Left kidney (tissue), 8 donors: ENCODE measurements at places on chromosomes 16 and 17. TPM values are rescaled to one million over a fixed set of nuclear protein-coding genes. Genes with fewer than 3 reads are reported as not detected.

The CCDC154 gene
- 2.6 TPM for polyA plus RNA-seq

The SLFN13 gene
- polyA plus RNA-seq = 50.2 TPM

The NOTUM gene
- polyA plus RNA-seq = 2.2 TPM

The MYADML2 gene
- 0.18 TPM for polyA plus RNA-seq

The GPT2 gene
- polyA plus RNA-seq = 34.3 TPM

The CDIP1 gene
- 28.4 TPM for polyA plus RNA-seq

The TOM1L2 gene
- polyA plus RNA-seq = 47.2 TPM

The CES5A gene
- polyA plus RNA-seq = not detected

The TPSD1 gene
- polyA plus RNA-seq = not detected

The CCL17 gene
- polyA plus RNA-seq = not detected

The SLC5A10 gene
- 0.58 TPM for polyA plus RNA-seq

The MMP2 gene
- polyA plus RNA-seq = 256 TPM

The KCNH4 gene
- not detected for polyA plus RNA-seq

The MPV17L gene
- 14.4 TPM for polyA plus RNA-seq

The CEP295NL gene
- 0.78 TPM for polyA plus RNA-seq

The ARHGAP23 gene
- 50.5 TPM for polyA plus RNA-seq

The LITAFD gene
- not detected for polyA plus RNA-seq

The PNPO gene
- polyA plus RNA-seq = 21.4 TPM

The NDEL1 gene
- 57.3 TPM for polyA plus RNA-seq

The PRSS21 gene
- 0.22 TPM for polyA plus RNA-seq

The NXN gene
- polyA plus RNA-seq = 32.7 TPM

The SBK1 gene
- polyA plus RNA-seq = 16.9 TPM

The HAS3 gene
- 4.2 TPM for polyA plus RNA-seq

The TEKT1 gene
- 0.62 TPM for polyA plus RNA-seq

The CDK12 gene
- 77.4 TPM for polyA plus RNA-seq

The NECAB2 gene
- polyA plus RNA-seq = 2.6 TPM

The OR4D1 gene
- 0.10 TPM for polyA plus RNA-seq

The RGS9 gene
- 17.7 TPM for polyA plus RNA-seq

The C17orf58 gene
- 17.6 TPM for polyA plus RNA-seq

The BCAR1 gene
- polyA plus RNA-seq = 51.2 TPM

The DCAF7 gene
- polyA plus RNA-seq = 117 TPM

The CCL15 gene
- 7.5 TPM for polyA plus RNA-seq

The GAS2L2 gene
- polyA plus RNA-seq = 0.08 TPM

The GUCY2D gene
- 0.45 TPM for polyA plus RNA-seq

The SLC35G6 gene
- polyA plus RNA-seq = 0.45 TPM

The EXOSC6 gene
- 23.2 TPM for polyA plus RNA-seq

The CCL5 gene
- polyA plus RNA-seq = 1.5 TPM

The NME3 gene
- polyA plus RNA-seq = 18.0 TPM

The PRR15L gene
- polyA plus RNA-seq = 17.7 TPM

The KCNAB3 gene
- polyA plus RNA-seq = 12.3 TPM

The OR3A3 gene
- 0.10 TPM for polyA plus RNA-seq

The TBC1D26 gene
- polyA plus RNA-seq = 0.67 TPM

The KCNJ2 gene
- polyA plus RNA-seq = 1.9 TPM

The SRR gene
- 24.0 TPM for polyA plus RNA-seq

The ODAD4 gene
- 8.7 TPM for polyA plus RNA-seq

The RNF222 gene
- polyA plus RNA-seq = 0.07 TPM

The GRIN2A gene
- 9.2 TPM for polyA plus RNA-seq

The PYDC1 gene
- polyA plus RNA-seq = not detected

The DHRS7C gene
- polyA plus RNA-seq = not detected

The MYH1 gene
- 0.05 TPM for polyA plus RNA-seq

The FOXJ1 gene
- polyA plus RNA-seq = 15.5 TPM

The TOX3 gene
- 32.5 TPM for polyA plus RNA-seq

The GGA3 gene
- 49.1 TPM for polyA plus RNA-seq

The COPZ2 gene
- 15.3 TPM for polyA plus RNA-seq
